NCI-H1436 (cell line): ENCODE measurements at places on chromosomes 2 and 18.

GRCh38 chr2:173808718-173809117 lies 156.5 kb downstream of the SP3 start:
- DNase-seq: no peak

- DNase-seq: no peak
These were observed 291.5 kb downstream of the PTH2R start for GRCh38 chr2:208698114-208698513.

DNA sequence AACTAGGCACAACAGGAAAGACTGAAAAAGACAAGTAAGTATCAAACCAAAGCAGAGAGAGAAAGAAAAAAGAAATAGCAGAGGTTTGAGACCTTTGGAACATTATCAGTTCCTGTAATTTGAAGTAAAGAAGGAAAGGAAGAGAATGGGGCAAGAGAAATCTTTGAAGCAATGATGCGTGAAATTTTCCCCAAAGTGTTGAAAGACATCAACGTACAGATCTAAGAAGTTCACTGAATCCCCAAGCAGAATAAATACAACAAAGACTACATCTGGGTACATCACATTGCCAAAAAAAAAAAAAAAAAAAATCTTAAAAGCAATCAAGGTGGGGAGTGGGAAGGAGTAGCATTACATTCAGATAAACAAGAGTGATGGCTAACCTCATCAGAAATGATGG lies 6.0 kb upstream of the SLC30A6 start:
- no peak for DNase-seq

DNA sequence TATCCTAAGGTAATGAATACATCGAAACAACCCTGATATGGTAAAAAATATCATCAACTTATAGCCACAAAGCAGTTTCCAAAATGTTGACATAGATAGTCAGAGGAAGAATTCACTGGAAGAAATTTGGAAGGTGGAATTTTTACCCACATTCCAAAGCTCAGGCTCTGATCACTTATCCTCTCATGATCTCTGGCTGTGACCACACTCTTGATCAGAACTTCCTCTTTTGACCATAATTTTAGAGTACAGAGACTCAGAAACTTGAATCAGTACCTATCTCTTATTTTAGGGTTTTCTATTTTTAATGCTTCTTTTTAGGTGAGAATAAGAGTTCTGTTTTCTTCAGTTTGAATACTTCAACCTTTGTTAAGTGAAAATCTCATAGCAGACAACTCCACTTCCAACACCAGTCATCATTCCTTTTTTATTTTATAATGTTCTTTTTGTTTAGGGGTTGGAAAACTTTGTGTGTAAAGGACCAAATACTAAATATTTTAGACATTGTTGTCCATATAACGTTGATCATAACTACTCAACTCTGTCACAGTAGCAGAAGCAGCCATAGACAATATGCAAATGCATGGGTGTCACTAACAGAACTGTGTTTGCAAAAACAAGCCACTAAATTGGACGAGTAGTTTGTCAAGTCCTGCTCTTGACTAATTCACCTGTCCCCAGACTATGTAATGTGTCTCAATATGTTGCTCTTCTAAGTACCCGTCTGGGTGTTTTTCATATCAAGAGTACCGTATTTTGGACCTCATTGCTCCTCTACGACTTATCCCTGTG lies 891.6 kb upstream of the CRIM1 start:
- DNase-seq: no peak

GRCh38 chr2:136173126-136173525 lies 55.2 kb upstream of the CXCR4 start:
- DNase-seq: no peak

- DNase-seq: no peak
These were observed 243.2 kb downstream of the BABAM2 start for GRCh38 chr2:28133778-28134177.

GRCh38 chr2:12251121-12251520 lies 465.6 kb upstream of the TRIB2 start:
- DNase-seq: no peak

DNA sequence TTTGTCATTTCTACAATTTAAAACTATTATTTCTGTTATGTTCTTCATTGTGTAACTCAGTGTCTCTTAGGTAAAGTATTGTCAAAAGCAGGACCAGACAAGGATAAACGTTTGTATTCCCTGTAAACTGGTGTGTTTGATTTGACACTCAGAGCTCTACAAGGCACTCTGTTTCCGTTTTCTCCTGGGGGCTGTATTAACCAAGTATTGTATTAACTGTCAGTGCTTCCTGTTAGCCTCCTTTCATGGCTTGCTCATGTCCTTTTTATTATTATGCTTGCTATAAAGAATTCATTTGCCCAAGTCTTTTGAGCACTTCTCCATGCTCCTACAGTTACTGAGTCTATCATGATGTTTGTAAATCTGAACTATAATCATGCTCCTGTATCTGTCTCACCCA lies 323.7 kb downstream of the LPIN1 start:
- DNase-seq: no peak

- peak; percentile 51 for DNase-seq
These were observed 21.1 kb downstream of the CPS1 start for GRCh38 chr2:210577263-210578071.

GRCh38 chr2:112121682-112122254 lies 16.4 kb upstream of the FBLN7 start:
- peak; percentile 26 for DNase-seq

DNA sequence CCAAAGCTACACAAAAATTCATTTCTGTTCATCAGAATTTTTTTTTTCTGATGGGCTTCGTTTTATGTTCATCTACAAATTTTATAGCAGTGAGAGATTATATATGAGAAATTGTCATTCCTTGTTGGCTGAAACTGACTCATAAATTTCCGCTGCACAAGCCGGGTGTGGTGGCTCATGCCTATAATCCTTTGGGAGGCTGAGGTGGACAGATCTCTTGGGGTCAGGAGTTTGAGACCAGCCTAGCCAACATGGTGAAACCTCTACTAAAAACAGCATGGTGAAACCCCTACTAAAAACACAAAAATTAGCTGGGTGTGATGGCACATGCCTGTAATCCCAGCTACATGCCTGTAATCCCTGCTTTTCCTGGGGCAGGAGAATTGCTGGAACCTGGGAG lies 72.0 kb downstream of the PLEKHM3 start:
- DNase-seq: no peak

GRCh38 chr2:203750346-203751068 lies 44.1 kb downstream of the CD28 start:
- DNase-seq: no peak

DNA sequence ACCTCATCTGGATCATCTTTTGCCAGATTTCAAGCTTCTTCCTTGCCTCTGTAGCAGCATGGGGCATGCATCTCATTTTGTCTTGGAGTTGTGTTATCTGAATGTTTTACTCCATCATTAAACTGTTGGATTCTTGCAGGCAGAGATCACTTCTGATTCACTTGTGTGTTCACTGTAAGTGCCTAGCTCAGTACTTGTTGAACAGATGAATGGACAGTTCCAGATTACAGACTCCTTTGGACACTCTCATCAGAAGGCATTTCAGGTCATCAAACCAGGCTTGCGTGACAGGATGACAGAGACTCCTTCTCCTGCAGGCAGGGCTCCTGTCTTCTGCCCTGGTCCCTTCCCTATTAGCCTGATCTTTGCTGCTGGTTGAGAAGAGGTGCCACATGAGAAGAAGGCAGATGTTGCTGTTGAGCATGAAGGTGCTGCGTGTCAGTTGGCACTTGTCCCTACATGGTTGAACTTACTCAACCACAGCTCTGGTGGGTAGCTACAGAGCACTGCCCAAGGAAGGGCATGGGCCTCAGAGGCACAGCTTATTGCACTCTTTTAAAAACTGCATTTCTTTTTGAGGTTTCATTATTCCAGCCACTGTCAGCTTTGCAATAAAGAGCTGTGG lies 58.9 kb downstream of the INPP4A start:
- no peak for DNase-seq

DNA sequence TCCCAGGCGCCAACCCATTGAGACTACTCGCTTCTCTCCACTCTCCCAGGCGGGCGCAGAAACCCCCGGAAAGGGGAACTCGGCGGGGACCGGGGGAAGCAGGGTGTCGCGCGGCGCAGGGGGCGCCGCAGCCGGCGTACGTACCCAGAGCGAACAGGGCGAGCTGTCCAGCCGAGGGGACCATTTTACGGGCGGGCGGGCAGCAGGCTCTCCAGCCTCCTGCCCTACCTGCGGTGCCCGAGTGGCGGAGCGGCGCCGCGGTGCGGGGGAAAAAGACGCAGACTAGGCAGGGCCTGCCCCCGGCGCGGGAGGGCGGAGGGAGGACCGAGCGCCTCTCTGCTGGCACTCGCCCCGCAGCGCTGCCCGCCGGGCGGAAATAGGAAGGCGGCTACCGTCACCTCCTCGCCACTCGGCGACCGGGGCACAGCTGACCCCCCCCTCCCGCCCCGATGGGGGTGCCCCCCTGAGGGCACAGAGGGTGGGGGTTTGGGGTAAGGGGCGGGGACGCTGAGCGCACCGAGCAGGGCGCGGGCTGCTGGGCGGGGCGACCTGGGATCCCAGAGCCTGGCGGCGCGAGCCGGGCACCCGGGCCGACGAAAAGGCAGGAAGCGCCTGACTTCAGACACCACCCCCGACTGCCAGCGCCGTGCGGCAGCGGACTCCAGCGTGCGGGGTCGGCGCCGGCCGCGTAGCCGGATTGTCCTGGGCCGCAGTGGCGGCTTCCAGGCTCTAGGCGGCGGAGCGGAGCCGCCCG lies at the start of gene TGFA:
Gene TGFA (minus strand): TSS at position 243 of the 754 bp plus-strand sequence. CDS start 59 bp downstream, at position 184.
- peak; percentile 54 for DNase-seq

DNA sequence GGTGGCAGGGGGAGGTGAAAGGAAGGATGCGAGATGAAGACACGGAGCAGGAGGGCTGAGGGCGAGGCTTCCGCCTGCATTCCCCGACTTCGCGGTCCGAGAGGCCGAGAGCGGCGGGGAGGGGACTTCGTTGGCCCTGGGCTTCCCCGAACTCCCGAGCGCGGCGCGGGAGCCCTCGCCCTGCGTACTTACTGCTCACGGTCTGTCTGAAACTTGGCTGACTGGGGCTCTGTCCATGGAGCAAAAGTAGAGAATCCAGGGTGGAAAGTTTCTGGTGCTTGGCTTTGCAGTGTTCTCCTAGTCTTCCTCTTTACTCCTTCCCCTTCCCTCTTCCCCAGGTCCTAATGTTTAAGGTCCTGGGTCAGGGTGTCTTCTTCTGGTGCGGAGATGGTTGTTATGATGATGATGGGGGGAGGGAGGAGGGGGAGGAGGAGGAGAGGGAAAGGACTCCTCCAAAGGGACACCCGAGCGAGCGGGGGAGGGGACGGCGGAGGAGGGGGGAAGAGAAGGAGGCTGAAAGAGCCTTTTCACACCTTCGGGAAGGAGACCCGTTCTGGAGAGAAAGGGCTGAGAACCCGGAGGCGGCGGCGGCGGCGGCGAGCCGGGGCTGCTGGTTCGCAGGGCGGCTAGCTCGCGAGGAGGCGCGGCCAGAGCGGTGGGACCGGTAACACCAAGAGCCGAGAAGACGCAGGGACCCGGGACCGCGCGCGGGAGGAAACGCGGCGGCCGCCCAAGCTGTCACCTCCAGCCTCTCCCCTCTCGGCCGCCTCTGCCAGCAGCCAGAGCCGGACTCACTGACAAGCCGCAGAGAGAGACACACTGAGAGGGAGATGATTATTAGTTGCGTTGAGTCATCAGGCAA lies at the start of gene SATB2:
Gene SATB2 (minus strand): TSS at position 793 of the 862 bp plus-strand sequence. CDS start 1,902 bp downstream, outside the sequence.
- peak; percentile 67 for DNase-seq
